ENCODE measurements at places on chromosomes 5 and 9.

GRCh38 chr9:111179577-111179976 lies 141.3 kb upstream of the LPAR1 start:
- DNase-seq: no peak

- no peak for DNase-seq
These were observed 554 bp downstream of the SDHA start for GRCh38 chr5:218457-219291.

- DNase-seq: no peak
These were observed 17.4 kb downstream of the ACSL6 start for GRCh38 chr5:131994090-131994489.

GRCh38 chr9:7003861-7004260 lies 246.1 kb downstream of the KDM4C start:
- no peak for DNase-seq

GRCh38 chr5:150590979-150591695 lies 49.3 kb upstream of the SYNPO start:
- no peak for DNase-seq

All from GOT3 (cell line).